ENCODE measurements at places on chromosomes 2 and 18.

DNA sequence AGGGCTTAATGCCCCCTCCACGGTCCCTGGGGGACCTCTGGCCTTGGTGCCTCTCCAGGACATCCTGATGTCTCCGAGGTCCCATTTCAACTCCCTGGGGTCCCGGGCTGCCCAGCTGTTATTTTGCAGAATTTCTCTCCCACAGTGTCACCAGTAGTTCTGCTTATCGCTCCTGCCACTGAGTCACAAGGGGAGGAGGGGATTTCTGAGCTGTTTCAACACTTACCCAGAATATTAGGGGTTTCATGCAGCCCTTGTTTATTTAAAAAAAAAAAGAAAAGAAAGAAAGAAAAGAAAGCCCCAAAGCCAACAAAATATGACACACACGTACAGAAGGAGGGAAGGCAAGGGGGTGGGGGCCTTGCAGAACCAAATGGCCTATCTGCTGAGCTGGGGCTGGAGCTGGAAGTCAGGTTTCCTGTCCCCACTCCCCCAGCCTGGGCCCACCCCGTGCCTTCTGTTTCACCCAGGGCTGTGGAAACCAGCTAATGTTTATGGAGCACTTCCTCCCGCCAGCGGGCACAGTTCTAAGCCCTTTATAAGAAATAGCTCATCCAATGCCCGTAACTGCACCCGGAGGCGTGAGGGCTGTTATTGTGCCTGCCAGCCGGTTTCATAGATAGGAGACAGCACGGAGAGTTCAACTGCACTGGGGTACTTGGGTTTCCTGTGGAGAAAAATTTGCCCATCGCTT, 8.4 kb upstream of the ARID5A start:
- no peak for DNase-seq
- H3K4me1 ChIP-seq, result peaks cover 6% of the 10 kb centered on the region
- H3K4me3 ChIP-seq, result peak overlapping the region; percentile 48
- H3K27me3 ChIP-seq, result peaks cover 45% of the 10 kb centered on the region
- no peaks in the 10 kb centered on the region for H3K36me3 ChIP-seq

DNA sequence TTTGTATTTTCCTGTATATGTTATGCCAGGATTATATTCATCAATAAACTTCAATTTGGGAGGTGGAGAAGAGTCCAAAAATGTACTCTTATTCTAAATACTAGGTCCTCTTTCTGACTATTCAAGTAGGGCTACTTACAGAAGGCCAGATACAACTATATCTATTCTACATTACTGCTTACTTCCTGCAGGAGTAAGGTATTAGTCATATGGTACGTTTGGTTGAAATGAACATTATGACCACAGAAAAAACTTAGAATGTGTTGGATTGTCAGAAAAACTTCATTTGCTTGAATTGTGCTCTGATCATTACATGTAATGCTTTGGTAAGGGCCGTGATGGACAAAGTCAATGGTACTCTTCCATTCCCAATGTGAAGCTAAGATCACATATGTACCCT, 35.0 kb downstream of the STAT4 start:
- no peak overlapping the region for H3K4me3 ChIP-seq
- no peak overlapping the region for H3K27ac ChIP-seq
- H3K27me3 ChIP-seq, result no peaks in the 10 kb centered on the region
- DNase-seq, result no peak
- peaks cover 3% of the 10 kb centered on the region for H3K4me1 ChIP-seq

GRCh38 chr2:222538535-222538934, 114.2 kb downstream of the SGPP2 start:
- peaks cover 4% of the 10 kb centered on the region for H3K27me3 ChIP-seq
- H3K4me3 ChIP-seq, result no peak overlapping the region
- no peaks in the 10 kb centered on the region for H3K4me1 ChIP-seq
- no peak for DNase-seq
- H3K27ac ChIP-seq, result no peak overlapping the region

DNA sequence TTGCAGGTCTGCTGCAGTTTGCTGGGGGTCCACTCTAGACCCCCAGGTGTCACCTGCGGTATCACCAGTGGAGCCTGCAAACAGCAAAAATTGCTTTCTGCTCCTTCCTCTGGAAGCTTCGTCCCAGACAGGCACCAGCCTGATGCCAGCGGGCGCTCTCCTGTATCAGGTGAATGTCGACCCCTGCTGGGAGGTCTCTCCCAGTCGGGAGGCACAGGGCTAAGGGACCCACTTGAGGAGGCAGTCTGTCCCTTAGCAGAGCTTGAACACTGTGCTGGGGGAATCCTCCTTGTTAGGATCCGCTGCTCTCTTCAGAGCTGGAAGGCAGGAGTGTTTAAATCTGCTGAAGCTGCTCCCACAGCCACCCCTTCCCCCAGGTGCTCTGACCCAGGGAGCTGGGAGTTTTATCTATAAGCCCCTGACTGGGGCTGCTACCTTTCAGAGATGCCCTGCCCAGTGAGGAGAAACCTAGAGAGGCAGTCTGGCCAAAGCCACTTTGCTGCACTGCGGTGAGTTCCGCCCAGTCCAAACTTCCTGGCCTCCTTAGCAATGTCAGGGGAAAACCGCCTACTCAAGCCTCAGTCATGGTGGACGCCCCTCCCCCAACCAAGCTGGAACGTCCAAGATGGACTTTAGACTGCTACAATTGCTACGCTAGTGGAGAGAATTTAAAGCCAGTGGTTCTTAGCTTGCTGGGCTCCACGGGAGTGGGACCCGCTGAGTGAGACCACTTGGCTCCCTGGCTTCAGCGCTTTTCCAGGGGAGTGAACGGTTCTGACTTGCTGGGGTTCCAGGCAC, 652.5 kb downstream of the KCNJ3 start:
- no peaks in the 10 kb centered on the region for H3K27me3 ChIP-seq
- no peaks in the 10 kb centered on the region for H3K4me1 ChIP-seq

- peaks cover 6% of the 10 kb centered on the region for H3K4me1 ChIP-seq
- H3K4me3 ChIP-seq, result no peak overlapping the region
- H3K27me3 ChIP-seq, result peaks cover 10% of the 10 kb centered on the region
- H3K36me3 ChIP-seq, result no peaks in the 10 kb centered on the region
Measured at GRCh38 chr18:44537526-44537925, 143.2 kb upstream of the SETBP1 start.

- DNase-seq, result no peak
- peaks cover 2% of the 10 kb centered on the region for H3K36me3 ChIP-seq
- no peaks in the 10 kb centered on the region for H3K27me3 ChIP-seq
- peaks cover 3% of the 10 kb centered on the region for H3K4me1 ChIP-seq
- no peak overlapping the region for H3K27ac ChIP-seq
- no peak overlapping the region for H3K4me3 ChIP-seq
Measured at GRCh38 chr2:166984797-166985196, 96.5 kb downstream of the XIRP2 start.

GRCh38 chr18:3793545-3793944, 343.6 kb downstream of the TGIF1 start:
- peaks cover 3% of the 10 kb centered on the region for H3K36me3 ChIP-seq
- H3K27me3 ChIP-seq, result peaks cover 18% of the 10 kb centered on the region
- H3K4me1 ChIP-seq, result peaks cover 8% of the 10 kb centered on the region

GRCh38 chr2:226431288-226431948, 368.2 kb downstream of the IRS1 start:
- peaks cover 6% of the 10 kb centered on the region for H3K4me1 ChIP-seq
- H3K36me3 ChIP-seq, result no peaks in the 10 kb centered on the region
- no peak for DNase-seq
- no peak overlapping the region for H3K4me3 ChIP-seq

DNA sequence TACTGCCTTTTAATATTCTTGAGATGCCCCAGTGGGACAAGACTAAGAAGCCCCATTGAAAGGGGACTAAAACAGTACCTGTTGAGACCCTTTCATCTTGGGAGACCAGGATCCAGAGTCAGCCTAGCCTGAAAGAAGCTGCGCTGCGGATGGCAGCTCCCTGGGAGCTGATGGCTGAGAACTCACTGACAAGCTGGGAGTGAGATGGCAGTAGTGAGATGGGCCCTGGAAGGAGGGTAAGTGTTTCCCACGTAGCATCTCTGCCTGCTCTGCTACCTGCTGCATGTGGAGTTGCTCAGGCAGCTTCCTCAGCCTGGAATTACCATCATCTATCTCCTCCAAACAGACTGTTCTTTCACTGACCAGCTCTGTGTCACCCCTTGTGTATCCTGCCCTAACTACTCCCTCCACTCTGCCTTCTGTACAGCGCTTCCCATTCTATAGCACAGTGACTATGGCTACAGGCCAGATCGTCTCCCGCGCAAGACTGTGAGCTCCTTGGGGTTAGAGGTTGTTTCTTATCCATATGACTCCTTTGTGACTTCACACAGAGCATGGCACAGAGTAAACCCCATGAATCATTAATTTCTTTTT, 330.4 kb downstream of the NBAS start:
- H3K36me3 ChIP-seq, result peaks cover 24% of the 10 kb centered on the region
- H3K4me1 ChIP-seq, result no peaks in the 10 kb centered on the region
- no peak overlapping the region for H3K4me3 ChIP-seq
- peak overlapping the region; percentile 53 for H3K27ac ChIP-seq
